ENCODE measurements at places on chromosomes 7 and 10. TPM values are rescaled to one million over a fixed set of nuclear protein-coding genes. Genes with fewer than 3 reads are reported as not detected.

Gene PRF1
- total RNA-seq = 28.6 TPM

Gene AUTS2
- 2.4 TPM for total RNA-seq

Gene LLCFC1
- not detected for total RNA-seq

Gene ANXA8
- total RNA-seq = not detected

Gene NEUROD6
- not detected for total RNA-seq

Gene ARMC3
- total RNA-seq = not detected

Gene CDK14
- 0.84 TPM for total RNA-seq

Gene OR2A12
- total RNA-seq = not detected

Gene UTF1
- total RNA-seq = not detected

Gene UNCX
- not detected for total RNA-seq

- H3K27me3 ChIP-seq = peaks cover 16% of the 10 kb centered on the region
- H3K27ac ChIP-seq = no peak overlapping the region
- peaks cover 5% of the 10 kb centered on the region for H3K4me1 ChIP-seq
- no peaks in the 10 kb centered on the region for H3K36me3 ChIP-seq
- no peak overlapping the region for H3K4me3 ChIP-seq
These were observed 34.1 kb upstream of the CAPZA2 start for GRCh38 chr7:116828281-116828680.

DNA sequence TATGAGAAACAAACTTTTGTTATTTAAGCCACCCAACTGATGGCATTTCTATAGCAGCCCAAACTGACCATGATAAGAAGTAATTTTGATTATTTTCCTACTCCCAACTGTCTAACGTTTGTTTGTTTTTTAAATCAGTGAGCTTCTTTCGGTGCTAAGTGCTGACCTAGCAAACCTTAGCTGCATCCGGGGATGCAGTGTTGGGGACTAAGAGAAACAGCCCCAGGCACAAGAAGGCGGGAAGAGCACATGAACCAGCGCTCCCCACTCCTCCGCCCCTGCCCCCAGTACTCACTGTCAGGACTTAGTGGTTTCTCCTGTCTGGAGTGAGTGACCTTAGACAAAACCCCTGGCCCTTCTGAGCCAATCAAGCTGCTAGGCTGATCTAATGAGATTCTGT is 168.8 kb downstream of the CALN1 start:
- no peak for DNase-seq
- H3K36me3 ChIP-seq = no peaks in the 10 kb centered on the region
- H3K27me3 ChIP-seq = no peaks in the 10 kb centered on the region

GRCh38 chr7:11319491-11320274 is 346.0 kb downstream of the PHF14 start:
- no peaks in the 10 kb centered on the region for H3K27me3 ChIP-seq
- H3K4me1 ChIP-seq = no peaks in the 10 kb centered on the region
- no peak overlapping the region for H3K27ac ChIP-seq
- no peak for DNase-seq
- no peak overlapping the region for H3K4me3 ChIP-seq
- H3K36me3 ChIP-seq = no peaks in the 10 kb centered on the region

DNA sequence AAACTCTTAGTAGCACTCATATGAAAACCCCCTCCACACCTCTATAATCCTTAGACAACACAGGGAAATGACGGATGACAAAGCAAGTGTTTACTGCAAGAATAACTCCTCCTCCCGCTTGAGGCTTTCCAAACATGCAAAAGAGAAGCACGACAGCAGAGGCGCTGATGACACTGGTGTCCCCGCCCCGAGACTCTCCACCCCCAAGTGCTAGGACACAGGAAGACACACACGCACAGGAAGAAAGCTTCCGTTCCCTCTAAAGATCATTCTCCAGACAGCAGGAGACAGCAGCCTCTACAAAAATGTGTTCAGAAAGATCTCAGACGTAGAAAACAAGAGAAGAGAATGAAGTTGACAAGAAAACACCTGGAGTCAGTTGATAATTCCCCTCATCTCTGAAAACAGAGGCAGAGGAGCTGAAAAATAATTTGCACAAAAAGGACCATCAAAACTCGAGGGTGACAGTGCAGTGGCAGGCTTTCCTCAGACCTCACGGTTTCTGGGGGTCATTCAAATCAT is 90.2 kb downstream of the DLG5 start:
- peaks cover 20% of the 10 kb centered on the region for H3K4me1 ChIP-seq
- H3K4me3 ChIP-seq = peak overlapping the region; percentile 26
- peak; percentile 82 for DNase-seq
- no peaks in the 10 kb centered on the region for H3K36me3 ChIP-seq

DNA sequence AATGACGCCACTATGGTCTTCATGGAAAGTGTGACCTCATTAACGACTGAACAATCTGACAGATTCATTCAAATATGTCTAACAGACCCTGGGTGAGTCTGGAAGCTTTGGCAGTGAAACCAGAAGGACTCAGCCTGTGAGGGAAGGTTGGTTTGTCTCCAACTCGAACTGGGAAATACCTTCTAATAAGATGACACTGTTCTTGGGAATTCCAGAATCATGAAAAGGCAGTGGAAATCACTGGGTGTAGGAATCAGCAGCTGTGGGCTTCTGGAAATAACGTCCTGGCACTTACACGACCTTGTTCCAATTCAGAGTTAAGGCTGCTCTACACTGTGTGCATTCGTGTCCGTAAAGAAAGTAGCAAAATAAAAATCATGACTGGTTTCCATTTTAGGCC is 75.1 kb downstream of the DGKI start:
- no peaks in the 10 kb centered on the region for H3K36me3 ChIP-seq
- peaks cover 2% of the 10 kb centered on the region for H3K27me3 ChIP-seq
- no peak overlapping the region for H3K27ac ChIP-seq
- no peak for DNase-seq

DNA sequence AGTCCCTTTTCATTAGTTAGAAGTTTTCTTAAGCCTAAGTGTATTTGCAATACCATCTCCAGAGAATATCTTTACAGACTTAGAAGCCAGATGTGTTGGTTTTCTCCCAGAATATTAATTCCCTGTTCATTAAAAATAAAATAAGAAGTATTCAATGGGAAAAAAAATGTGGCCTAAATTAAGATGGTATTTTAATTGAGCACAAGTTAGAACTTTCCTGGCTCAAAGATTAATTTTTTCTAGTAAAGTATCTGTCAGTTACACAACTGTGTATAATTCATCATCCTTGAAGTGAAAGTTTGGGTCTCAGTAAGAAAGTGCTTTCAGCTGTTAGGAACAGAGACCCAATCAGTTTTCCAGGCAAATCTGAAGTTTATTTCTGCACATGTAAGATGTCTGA is 1179.5 kb upstream of the C7orf33 start:
- H3K4me1 ChIP-seq = no peaks in the 10 kb centered on the region
- no peak overlapping the region for H3K4me3 ChIP-seq
- DNase-seq = no peak

DNA sequence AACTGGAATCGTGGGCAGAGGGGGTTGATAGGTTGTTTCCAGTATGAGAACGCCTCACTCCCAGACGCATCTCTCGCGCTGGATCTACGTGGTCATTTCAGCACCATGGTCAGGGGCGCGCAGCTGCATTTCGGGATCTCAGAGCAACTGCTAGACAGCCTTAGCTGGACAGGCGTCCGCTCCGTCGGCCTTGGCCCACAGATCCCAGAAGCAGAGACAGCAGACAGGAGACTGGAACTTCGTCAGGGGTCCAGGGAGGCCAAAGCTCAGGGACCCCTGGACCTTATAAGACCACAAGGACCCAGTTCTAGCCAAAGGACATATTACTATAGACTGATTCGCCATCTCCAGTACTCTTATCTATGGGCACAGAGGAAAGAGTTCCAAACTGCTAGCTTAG is 5.3 kb downstream of the NEUROG3 start:
- no peak overlapping the region for H3K4me3 ChIP-seq
- peaks cover 6% of the 10 kb centered on the region for H3K4me1 ChIP-seq
- H3K27ac ChIP-seq = no peak overlapping the region
- no peaks in the 10 kb centered on the region for H3K36me3 ChIP-seq
- peaks cover 60% of the 10 kb centered on the region for H3K27me3 ChIP-seq
- DNase-seq = peak; percentile 65

- no peak overlapping the region for H3K27ac ChIP-seq
- no peak for DNase-seq
- H3K36me3 ChIP-seq = no peaks in the 10 kb centered on the region
These were observed 31.4 kb upstream of the AQP1 start for GRCh38 chr7:30880125-30880720.

- H3K27ac ChIP-seq = no peak overlapping the region
- H3K27me3 ChIP-seq = peaks cover 10% of the 10 kb centered on the region
- no peak for DNase-seq
- no peaks in the 10 kb centered on the region for H3K4me1 ChIP-seq
- no peaks in the 10 kb centered on the region for H3K36me3 ChIP-seq
- H3K4me3 ChIP-seq = no peak overlapping the region
These were observed 106.4 kb upstream of the CDCA7L start for GRCh38 chr7:22051886-22052673.

DNA sequence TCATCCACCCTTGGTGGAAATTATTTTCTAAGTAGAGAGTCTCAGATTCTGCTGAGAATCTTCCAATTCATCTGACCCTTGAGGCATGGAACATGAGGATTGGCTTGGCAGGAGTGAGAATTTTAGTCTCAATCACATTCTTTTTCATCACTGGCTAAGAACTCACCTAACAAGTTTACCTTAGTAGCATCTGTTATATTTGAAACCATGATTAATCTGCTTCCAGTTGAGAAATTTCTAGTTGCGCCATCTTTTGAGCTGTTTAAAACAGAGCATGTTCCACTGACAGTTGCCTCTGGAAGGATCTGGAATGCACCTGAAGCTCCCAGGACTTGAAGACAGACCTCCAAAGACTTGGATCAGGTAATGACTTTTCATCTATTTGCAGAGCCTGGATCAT is at the start of gene LIPK:
TSS of gene LIPK (plus strand) at position 292 of the 400 bp plus-strand sequence. CDS start 18,295 bp downstream, outside the sequence.
- peaks cover 19% of the 10 kb centered on the region for H3K4me1 ChIP-seq
- peaks cover 6% of the 10 kb centered on the region for H3K27me3 ChIP-seq
- DNase-seq = no peak
- H3K4me3 ChIP-seq = no peak within 1 kb of the TSS
- no peak within 1 kb of the TSS for H3K27ac ChIP-seq

DNA sequence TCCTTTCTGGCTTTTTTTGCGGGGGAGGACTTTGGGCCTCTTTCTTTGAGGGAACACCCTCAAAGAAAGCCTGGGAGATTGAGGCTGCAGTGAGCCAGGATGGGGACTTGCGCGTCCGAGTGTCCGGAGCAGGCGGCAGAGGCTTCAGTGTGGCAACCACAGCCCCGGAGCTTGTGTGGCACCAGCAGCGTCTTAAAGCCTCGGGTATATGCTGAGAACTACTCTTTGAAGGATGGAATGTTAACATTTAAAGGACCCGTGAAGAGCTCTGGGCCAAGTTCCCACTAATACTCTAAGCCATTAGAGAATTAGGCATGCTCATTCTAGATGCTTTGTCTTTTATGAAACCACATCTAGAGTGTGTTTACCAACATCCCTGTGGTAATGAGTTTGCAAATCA is 168.2 kb downstream of the SEPTIN7 start:
- no peak overlapping the region for H3K27ac ChIP-seq
- H3K27me3 ChIP-seq = peaks cover 18% of the 10 kb centered on the region
- H3K4me3 ChIP-seq = no peak overlapping the region
- no peaks in the 10 kb centered on the region for H3K36me3 ChIP-seq

DNA sequence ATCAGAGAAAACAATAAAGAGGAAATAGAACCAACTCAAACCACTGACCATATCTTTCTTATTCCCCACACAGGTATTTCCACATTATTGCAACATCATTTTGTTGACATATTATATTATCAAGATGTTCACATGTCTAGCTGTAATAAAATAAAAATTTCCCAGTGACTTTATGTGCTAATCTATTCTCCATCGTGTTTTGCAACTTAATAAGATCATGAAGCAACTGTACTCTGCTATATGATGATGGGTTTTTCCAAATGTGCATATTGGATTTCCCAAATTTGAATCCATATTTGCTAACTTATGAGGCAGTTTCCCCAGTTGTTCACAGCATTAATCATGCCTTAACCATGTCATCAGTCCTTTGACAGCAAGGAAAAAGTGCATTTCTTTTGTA is 127.8 kb downstream of the ITGB8 start:
- no peak for DNase-seq
- no peaks in the 10 kb centered on the region for H3K27me3 ChIP-seq
- no peaks in the 10 kb centered on the region for H3K4me1 ChIP-seq
- no peak overlapping the region for H3K27ac ChIP-seq
- H3K36me3 ChIP-seq = no peaks in the 10 kb centered on the region

DNA sequence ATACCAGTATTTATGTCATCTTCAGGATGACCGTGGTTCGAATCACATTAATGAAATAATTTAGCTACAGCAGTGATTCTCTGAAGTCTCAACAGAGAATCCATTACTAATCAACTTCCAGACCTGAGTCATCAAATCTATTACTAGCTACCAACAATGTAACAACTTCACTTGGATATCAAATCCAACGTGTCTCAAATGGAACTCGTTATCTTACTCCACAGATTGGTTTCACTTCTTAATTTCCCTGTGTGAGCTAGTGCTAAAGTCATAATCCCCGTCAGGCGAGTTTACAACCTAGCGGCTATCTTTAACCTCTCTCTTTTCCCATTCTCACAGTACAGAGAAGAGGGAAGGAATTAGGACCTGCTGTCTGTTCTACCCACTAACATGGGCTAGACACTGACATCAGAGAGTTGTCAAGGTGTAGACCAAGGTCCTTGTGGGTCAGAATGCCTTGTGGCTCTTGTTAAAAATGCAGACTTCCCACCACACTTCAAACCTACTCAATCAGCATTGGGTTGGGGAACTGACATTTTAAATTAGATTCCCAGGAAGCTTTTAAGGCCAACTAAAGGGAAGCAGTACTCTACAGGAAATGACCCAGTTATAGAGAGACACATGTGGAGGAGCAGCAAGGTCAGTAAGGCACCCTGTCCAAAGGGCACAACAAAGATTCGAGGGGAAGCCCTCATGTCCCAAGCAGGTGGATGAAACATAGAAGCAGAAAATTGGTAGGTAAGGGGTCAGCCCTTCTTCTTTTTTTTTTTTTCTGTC is 57.3 kb upstream of the GSAP start:
- no peaks in the 10 kb centered on the region for H3K4me1 ChIP-seq
- no peak overlapping the region for H3K4me3 ChIP-seq
- DNase-seq = no peak
- no peak overlapping the region for H3K27ac ChIP-seq
- H3K27me3 ChIP-seq = peaks cover 2% of the 10 kb centered on the region

GRCh38 chr10:123639131-123639530 is 27.0 kb upstream of the GPR26 start:
- no peaks in the 10 kb centered on the region for H3K36me3 ChIP-seq
- no peak overlapping the region for H3K4me3 ChIP-seq
- DNase-seq = no peak
- no peaks in the 10 kb centered on the region for H3K4me1 ChIP-seq
- H3K27me3 ChIP-seq = peaks cover 23% of the 10 kb centered on the region
- no peak overlapping the region for H3K27ac ChIP-seq

GRCh38 chr7:8208816-8209215 is 53.2 kb downstream of the ICA1 start:
- no peak overlapping the region for H3K27ac ChIP-seq
- DNase-seq = no peak
- H3K36me3 ChIP-seq = no peaks in the 10 kb centered on the region
- H3K27me3 ChIP-seq = no peaks in the 10 kb centered on the region

- H3K27me3 ChIP-seq = peaks cover 40% of the 10 kb centered on the region
- H3K4me3 ChIP-seq = no peak overlapping the region
- DNase-seq = no peak
- peaks cover 17% of the 10 kb centered on the region for H3K4me1 ChIP-seq
- no peaks in the 10 kb centered on the region for H3K36me3 ChIP-seq
These were observed 3.9 kb downstream of the CDK14 start for GRCh38 chr7:90599892-90600555.

All from activated CD4-positive, alpha-beta T cell treated with anti-CD3 and anti-CD28 coated beads for 36 hours (primary cell).